Vagina (tissue), 2 donors: ENCODE measurements at places on chromosomes 2 and 18.
A peak's percentile ranks its signal among the peaks of the same experiment; 100 is the strongest.

DNA sequence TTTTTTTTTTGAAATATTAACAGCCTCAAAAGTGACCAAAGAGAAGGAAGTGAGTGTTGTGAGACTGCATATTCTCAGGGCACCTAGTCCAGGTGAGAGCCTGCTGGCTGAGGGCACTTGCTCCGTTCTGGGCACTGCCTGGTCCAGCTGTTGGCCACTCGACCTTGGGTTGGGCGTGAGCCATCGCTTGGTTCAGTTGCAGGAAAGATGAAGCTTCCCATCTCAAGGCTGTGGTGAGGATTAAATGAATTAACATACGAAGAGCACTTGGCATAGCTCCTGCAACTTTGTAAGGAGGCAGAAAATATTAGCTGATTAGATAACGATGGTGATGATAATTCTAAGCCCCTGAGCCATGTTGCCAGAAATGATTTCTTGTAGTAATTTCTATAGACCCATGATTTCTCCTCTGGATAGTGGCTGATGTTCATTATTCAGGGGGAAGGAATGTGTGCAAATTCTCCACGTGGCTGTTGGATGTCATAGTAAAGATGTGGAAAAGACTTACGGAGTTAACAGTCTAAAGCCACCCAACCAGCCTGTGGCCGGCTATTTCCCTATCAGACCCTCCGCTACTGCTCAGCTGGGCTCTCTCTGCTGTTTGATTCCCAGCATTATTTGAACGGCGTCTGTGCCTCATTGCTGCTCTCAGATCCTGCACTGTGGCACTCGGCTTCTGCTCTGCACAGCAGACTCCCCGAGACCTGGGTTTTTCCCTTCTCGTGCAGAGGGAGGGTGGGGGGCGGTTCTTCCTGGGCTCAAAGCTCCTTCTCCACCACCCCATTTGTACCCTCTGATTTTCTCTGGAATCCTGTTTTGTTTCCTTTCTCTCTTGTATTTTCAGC, 221.1 kb downstream of the GALR1 start:
- no peak for DNase-seq

GRCh38 chr2:74540291-74540690, 10.6 kb downstream of the HTRA2 start:
- DNase-seq, result no peak

DNA sequence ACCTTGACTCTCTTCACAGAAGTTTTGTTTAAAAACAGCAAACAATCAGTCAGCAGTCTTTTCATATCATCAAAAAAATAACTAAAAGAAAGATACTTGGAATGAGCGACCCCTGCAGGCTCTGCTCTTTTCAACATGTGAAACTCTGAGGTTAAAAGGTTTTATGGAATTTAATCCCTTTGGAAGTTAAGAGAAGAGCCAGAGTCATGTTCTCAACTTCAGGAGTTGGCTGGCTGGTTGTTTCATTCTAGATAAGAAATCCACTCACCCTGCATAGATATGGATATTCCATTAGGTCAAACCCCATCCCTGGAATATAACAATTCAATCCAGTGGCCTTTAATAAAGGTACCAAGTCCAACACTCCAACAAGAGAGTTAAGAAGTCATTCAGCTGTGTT, 115.6 kb upstream of the RMDN2 start:
- DNase-seq, result no peak

- no peak for DNase-seq
These were observed 252.8 kb downstream of the MTX2 start for GRCh38 chr2:176521878-176522670.

DNA sequence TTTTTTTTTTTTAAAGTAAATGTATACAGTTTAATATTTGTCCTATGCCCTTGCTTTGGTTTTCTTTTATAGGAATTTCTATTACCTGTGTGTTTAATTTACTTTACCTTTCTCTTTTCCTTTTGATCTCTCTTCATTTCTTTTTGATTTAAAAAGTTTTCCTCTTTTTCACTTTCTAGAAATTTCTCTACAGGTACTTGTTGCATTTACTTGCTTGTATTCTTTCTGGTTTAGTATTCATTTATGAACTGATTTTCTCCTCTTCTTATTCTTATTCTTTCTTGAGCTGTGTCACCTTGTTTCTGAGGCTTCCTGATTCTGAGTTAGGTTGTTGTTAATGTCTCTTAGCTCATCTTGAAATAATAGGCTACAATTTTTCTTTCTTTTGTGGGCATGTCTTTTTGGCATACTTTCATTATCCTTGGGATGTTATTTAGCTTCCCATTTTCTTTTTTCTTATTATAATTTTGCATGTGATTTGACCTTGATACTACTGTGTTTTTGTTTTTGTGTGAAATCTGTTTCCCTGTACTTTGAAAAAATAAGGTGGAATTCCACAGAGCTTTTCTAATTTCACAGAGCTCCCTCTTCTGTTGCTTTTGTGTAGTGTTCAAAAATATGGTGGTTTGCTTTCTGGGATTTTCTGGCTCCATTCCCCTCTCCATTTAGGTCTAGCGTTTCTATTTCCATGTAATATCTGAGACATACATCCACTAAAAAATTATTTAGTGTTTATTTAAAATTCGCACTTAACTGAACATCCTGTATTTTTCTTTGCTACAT, 25.5 kb upstream of the ALMS1 start:
- DNase-seq, result no peak

DNA sequence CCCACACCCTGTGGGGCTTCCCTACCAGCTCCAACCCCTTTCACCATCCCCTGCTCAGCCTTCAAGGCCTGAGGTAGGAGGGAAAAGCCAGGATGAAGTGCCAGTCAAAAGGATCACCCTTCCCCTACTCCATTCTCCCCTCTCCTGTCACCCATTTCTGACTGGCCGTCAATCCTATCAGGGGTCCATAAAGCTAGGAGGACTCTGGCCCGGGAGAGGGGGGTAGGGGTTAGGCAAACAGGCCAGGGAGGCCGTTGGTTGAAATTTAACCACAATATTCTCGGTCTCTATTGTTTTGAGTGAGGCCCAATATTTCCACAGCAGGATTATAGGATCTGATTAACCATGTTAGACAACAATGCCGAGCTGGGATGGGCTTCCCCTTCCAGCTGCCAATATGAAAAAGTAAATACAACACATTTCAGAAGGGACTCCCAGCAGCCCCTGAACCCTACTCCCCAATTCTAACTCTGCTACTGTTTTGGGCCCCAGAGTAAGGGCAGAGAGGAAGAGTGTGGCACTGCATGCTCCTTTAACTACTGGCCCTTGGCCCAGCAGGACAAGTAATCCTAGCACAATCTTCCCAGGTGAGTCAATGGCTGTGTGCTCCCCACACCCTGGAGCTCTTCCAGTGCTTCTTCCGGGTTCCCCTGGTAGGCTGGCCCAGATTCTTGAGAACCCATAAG, 10.6 kb upstream of the IHH start:
- DNase-seq, result no peak

DNA sequence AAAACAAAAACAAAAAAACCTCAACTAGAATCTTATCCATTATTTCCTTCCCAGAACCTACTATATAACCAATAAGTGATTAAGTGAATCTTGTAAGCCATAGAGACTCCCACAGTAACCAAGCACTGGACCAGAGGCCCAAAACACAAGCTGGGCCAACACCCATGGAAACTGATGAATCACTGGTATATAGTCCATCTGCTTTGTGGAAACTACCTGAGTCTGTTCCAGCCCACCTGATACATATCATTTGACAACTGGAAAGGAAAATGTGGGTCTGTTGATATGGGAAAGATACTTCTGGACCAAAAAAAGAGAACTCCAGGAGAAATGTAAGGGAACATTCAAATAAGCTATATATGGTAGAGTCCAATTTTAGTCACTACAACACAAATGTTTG, 252.8 kb downstream of the MREG start:
- peak; percentile 44 for DNase-seq

GRCh38 chr2:233418052-233418760, 63.9 kb downstream of the DGKD start:
- no peak for DNase-seq

GRCh38 chr2:47155091-47155876, at the start of gene STPG4:
Gene STPG4, minus strand, starts transcription at chr2:47155308. Its CDS starts 57 bp downstream, at chr2:47155251.
- DNase-seq, result no peak

DNA sequence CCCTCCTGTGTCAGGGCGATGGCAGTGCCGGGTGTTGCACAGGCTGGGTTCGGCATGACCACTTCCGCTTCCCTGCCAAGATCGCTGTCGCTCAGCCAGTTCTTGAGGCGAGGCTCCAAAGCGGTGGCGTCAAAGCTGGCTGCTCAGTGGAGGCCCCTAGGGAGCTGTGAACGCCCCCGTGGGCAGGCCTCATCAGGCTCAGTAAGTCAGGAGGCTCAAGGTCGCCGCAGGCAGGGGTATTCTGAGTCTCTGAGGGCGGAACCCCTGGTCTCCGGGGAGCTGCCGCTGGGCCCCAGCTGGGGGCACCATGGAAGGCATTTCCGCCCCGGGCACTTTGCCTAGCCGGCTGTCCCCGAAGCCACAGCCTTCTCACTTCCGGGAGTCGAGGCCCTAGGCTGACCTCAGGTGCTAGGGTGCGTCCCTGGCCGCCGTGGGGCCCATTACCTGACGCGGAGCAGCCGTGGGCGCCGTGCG, 210.4 kb downstream of the SOCS6 start:
- DNase-seq, result no peak

DNA sequence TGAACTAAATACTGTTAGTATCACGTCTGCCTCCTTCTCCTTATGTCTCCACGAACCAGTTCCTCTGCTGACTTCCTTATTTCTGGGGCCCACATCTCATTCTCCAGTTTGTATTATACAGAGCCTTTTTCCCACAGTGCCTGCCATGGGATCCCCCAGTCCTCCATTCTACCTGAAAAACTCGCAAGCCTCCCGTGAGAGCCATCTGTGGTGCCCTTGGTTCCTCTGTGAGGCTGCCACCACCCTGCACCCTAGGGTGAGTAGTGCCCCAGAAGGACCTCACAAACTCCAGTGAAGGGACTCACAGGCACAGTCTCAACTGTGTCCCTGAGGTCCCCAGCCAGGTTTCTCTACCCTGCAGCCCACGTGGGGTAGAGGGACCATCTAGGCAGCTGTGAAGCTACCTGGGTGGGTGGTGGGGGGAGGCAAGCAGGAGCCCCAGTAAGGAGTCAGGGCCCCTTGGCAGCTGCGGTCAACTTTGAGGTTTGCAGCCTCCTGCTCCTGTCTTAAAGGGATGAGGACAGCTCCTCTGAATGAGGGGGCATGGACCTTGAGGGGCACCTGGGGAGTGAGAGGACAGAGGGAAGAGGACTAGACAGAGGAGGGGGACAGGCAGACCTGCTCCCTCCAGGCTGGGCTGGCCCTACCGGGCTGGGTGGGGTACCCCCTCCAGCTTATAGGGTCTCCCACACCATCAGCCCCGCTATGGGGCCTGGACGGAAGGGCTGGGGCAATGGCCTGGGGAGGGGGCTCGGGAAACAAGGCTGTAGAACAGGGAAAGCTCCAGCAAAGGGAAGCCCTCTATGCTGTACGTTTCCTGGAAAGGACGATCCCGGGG, 1.0 kb downstream of the PSTPIP2 start:
- DNase-seq, result no peak

DNA sequence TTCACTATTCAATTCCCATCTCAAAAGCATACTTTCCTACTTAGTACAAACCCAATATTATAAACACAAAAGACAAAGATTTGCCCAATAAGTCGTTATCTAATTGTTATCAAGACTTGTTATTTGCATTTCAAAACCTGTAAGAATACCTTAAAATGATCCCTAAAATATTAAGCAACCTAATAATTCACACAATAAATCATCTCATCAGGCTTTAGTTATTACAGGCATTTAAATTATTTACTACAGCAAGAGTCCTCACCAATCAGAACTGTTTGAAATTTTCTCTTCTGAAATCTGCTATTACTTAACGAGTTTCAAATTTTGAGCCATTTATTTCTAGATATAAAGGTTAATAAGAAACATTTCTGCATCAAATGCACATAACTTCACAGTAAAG, 1.6 kb downstream of the CCDC88A start:
- DNase-seq, result no peak

DNA sequence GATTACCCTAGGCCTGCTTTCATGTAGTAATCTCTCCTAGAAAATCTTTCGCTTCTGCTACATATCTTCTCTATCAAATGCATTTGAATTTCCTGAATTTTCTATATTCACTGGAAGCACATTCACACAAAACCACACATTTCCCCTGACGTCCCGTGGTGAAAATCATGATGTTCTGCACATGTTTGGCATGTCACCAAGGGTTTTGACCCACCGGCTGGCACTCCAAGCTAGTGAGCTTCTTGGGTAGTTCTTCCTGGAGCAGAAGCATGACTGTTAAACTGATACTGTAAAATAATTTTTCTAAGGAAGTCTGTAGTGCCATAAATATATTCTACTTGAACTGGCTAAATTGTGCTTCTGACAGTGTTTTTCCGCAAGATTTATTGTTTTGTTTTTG, 510.1 kb upstream of the SLC8A1 start:
- DNase-seq, result no peak

DNA sequence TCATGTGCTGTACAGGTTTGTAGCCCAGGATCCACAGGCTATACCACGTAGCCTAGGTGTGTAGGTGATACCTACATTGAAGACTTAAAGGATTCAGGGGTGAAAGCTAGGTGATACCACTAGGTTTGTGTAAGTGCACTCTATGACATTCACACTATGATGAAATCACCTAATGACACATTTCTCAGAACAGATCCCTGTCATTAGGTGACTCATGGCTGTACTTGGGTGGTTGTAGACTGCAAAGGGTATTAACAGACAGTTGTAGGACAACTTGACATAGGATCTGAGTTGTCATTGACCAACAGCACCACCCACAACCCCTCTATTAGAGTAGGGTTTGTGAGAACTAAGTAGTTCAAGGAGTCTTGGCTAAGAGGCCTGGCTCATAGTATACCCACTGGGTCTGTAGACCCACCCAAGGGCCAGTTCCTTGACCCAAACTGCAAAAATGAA, 27.7 kb upstream of the SMCHD1 start:
- no peak for DNase-seq

DNA sequence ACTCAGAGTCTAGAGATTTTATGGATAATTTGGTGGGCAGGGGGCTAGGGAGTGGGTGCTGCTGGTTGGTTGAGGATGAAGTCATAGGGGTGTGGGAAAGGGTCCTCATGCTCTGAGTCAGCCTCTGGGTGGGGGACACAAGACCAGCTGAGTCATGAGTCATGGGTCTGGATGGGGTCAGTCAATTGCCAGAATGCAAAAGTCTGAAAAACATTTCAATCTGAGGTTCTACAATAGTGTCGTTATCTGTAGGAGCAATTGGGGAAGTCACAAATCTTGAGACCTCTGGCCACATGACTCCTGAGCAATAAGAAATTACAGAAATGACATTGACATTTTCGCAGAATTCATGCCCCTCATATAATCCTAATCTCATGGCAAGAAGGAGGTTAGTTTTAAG, 15.1 kb downstream of the NMS start:
- DNase-seq, result no peak

GRCh38 chr2:153509133-153509532, 30.6 kb upstream of the RPRM start:
- no peak for DNase-seq

GRCh38 chr18:58449464-58449863, 179.4 kb downstream of the ALPK2 start:
- no peak for DNase-seq

DNA sequence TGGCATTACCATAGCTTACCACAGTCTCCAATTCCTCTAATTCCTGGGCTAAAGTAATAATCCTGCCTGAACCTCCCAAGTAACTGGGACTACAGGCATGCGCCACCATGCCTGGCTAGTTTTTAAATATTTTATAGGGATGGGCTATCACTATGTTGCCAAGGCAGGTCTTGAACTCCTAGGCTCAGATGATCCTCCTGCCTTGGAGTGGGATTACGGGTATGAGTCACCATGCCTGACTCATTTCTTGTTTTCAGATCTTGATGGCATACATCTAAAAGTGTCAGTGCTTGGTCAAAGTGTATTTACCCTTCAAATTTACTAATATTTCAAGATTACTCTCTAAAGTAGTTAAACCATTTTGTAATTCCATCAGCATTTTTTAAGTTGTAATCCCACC, 9.4 kb upstream of the SOCS6 start:
- no peak for DNase-seq

- DNase-seq, result no peak
These were observed 32.6 kb upstream of the KCNF1 start for GRCh38 chr2:10879159-10879558.
